ENCODE measurements at places on chromosomes 7 and 10. TPM values are rescaled to one million over a fixed set of nuclear protein-coding genes. Genes with fewer than 3 reads are reported as not detected.

DNA sequence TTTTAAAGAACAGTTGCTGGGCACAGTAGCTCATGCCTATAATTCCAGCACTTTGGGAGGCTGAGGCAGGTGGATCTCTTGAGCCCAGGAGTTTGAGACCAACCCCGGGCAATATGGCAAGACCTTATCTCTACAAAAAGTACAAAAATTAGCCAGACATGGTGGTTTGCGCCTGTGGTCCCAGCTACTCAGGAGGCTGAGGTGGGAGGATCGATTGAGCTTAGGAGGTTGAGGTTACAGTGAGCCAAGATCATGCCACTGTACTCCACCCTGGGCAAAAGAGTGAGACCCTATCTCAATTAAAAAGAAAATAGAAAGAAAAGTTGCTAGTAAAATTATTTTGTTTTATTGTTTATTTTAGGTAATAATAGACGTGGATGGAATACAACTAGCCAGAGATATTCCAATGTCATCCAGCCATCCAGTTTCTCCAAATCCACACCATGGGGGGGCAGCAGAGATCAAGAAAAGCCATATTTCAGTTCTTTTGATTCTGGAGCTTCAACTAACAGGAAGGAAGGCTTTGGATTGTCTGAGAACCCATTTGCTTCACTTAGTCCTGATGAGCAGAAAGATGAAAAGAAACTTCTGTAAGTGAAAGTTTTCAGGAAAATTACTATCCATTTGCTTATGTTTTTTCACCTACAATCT lies 3.0 kb downstream of the NUP42 start:
- DNase-seq: no peak
- no peaks in the 10 kb centered on the region for H3K27me3 ChIP-seq
- no peak overlapping the region for H3K27ac ChIP-seq
- peaks cover 51% of the 10 kb centered on the region for H3K36me3 ChIP-seq
- H3K4me3 ChIP-seq: no peak overlapping the region

DNA sequence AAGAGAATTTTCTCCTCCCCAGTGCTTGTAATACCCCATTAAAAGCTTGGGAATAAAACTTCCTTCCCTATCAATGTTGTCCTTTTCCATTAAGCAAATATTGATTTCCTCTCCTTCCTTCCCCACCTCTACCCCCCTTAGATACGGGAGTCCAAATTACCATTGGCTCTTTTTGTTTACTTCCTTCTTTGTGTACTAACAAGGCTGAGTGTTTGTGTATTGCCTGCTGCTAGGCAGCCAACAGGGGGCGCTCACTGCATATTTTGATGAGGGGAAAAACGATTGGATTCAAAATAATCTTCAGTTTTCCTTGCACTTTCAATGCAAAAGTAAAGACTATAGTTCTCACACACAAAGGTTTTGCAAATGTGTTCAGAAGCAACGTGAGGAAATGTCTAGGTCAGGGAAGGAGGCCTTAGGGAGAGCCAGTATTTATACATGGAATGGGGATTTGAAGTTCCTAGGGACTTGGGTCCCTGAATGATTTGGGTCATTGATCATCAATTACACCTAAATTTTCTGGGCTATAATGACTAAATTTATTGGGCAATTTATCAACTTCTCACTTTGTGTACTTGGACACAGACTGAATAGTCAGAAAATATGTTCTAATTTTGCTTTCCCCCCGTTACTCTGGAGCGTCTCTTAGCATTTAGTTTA lies 23.6 kb upstream of the VPS41 start:
- peak; percentile 76 for DNase-seq
- H3K36me3 ChIP-seq: no peaks in the 10 kb centered on the region
- no peak overlapping the region for H3K4me3 ChIP-seq
- H3K27me3 ChIP-seq: no peaks in the 10 kb centered on the region

GRCh38 chr7:44278451-44279161 lies 46.8 kb downstream of the CAMK2B start:
- no peaks in the 10 kb centered on the region for H3K4me1 ChIP-seq
- peak; percentile 66 for DNase-seq
- no peaks in the 10 kb centered on the region for H3K36me3 ChIP-seq
- H3K27me3 ChIP-seq: no peaks in the 10 kb centered on the region
- H3K27ac ChIP-seq: no peak overlapping the region

- no peaks in the 10 kb centered on the region for H3K36me3 ChIP-seq
- H3K4me1 ChIP-seq: no peaks in the 10 kb centered on the region
- DNase-seq: no peak
- H3K27me3 ChIP-seq: no peaks in the 10 kb centered on the region
- no peak overlapping the region for H3K27ac ChIP-seq
Measured at GRCh38 chr7:68020102-68020501, 1023.5 kb downstream of the TYW1 start.

DNA sequence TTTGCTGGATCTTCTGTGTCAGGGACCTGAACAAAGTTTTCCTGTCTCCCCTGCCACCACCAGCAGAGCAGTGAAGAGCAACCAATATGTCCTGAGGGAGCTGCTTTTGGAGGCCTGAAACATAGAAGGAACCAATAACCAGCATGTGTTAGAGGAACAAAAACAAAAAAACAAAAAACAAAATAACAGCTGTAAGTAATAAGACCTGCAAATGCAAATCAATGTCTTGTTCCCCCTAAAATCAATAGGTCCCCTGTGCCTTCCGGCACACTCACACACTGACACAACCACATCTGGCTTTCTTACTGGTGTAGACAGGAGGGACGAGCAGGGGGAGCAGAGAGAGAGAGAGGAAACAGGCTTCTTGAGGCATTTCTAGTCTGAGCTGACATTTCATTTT lies 94.1 kb downstream of the NRG3 start:
- DNase-seq: no peak
- no peak overlapping the region for H3K27ac ChIP-seq
- H3K27me3 ChIP-seq: no peaks in the 10 kb centered on the region
- H3K4me1 ChIP-seq: no peaks in the 10 kb centered on the region

Gene INMT
- total RNA-seq: 21.8 TPM

Gene SKAP2
- total RNA-seq: 87.2 TPM

GRCh38 chr10:48556065-48556464 lies 48.8 kb downstream of the ARHGAP22 start:
- no peaks in the 10 kb centered on the region for H3K36me3 ChIP-seq
- no peak overlapping the region for H3K27ac ChIP-seq
- H3K27me3 ChIP-seq: no peaks in the 10 kb centered on the region
- no peak for DNase-seq
- H3K4me3 ChIP-seq: no peak overlapping the region
- peaks cover 12% of the 10 kb centered on the region for H3K4me1 ChIP-seq

Gene PAX4
- total RNA-seq: not detected

Data from spleen (tissue), 13 donors.